ENCODE measurements at places on chromosomes 13 and 19.

GRCh38 chr13:21461131-21461530 is 2.0 kb upstream of the ZDHHC20 start:
- no peak for DNase-seq

DNA sequence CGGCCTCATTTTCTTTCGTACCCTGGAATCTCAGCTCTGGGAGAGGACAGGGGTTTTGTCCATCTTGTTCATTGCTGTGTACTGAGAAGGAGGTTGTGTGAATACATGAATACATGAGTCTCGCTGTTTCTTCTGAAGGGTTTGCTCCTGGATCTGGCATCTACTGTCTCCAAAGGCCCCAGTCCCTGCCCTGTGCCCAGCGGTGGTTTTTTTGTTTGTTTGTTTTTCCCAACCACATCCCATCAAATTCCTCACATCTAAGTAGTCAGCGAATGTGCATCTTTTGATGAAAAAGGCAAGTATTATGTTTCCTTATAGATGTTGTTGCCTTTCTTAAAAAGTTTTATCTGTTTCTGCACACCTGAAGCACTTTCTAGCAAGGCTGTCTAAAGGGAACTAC is 12.5 kb downstream of the DCAF15 start:
- no peak for DNase-seq

GRCh38 chr13:25874907-25875306 is 176.9 kb downstream of the SHISA2 start:
- no peak for DNase-seq

DNA sequence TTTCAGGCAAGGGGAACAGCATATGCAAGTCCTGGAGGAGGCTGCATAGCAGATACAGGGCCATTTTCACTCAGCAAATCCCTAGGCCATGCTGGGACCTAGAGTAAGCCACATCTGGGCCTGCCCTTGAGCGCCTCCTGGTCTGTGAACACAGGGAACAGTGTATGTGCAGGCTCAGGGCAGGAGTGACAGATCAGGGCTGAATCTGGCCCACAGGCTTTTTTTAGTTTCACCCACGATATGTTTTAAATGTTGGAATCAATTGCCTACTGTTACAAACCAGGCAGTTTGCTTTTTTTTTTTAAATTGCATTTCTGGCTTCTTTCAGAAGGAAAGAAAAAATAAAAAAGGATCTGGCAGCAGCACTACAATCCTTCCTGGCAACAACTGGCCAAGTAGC is 1.5 kb upstream of the TMEM145 start:
- DNase-seq: no peak

GRCh38 chr13:24670961-24671381 is 9.2 kb upstream of the ATP12A start:
- no peak for DNase-seq

DNA sequence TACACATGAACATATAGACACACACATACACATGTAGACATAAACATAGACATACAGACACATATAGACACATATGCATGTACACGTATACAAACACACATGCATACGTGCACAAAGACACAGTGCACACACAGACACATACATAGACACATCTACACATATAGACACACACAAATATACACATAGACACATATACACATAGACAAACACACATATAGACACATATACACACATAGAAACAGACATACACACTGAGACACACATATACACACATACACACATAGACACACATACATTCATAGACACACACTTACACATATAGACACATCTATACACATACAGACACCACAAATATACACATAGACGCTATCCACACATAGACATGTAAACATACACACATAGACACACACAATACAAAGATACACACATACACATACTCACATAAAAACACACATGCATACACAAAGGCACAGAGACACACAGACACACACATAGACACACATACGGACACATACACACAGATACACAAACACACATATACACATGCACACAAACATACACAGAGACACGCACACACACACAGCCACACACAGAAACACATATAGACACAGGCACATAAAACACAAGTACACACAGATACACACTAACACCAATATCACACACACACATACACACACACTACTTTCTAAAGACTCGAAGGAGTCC is 254.0 kb downstream of the TSHZ3 start:
- DNase-seq: no peak

- DNase-seq: no peak
Measured at GRCh38 chr13:100826441-100826840, 151.8 kb upstream of the TMTC4 start.

DNA sequence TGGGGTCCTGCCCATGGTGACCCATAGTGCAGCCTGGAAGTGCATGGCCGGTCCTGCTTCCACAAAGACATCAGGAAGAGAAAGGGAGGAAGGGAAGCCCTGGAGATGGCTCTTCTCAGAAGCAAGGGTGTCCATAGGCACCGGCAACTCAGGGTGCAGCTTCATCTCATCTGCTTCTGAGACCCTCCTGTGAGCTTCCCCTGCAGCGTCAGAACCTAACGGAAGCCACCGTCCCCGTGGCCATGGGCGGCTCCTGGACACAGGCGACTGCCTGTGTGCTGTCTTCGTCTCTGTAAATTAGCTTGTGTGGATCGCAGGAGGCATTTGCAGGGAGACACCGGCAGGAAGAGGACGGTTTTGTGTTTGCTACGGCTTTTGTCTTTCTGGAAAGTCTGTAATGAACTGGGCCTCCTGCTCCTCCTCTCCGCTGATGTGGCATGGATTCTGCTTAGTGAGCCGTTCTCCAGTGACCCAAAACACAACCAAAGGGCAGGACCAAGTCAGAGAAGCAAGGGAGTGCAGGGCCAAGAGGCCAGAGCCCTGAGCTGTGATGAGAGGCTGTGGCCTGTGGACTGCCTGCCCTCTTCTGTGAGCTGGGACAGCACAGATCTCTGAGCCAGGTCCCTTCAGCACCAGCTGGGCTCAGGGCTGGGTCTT is 2.5 kb downstream of the ATP4B start:
- DNase-seq: no peak

- DNase-seq: peak; percentile 89
Measured at GRCh38 chr19:1241417-1242095, at the start of gene ATP5F1D. Gene ATP5F1D, plus strand, starts transcription at chr19:1241751. Its CDS starts 100 bp downstream, at chr19:1241851.

DNA sequence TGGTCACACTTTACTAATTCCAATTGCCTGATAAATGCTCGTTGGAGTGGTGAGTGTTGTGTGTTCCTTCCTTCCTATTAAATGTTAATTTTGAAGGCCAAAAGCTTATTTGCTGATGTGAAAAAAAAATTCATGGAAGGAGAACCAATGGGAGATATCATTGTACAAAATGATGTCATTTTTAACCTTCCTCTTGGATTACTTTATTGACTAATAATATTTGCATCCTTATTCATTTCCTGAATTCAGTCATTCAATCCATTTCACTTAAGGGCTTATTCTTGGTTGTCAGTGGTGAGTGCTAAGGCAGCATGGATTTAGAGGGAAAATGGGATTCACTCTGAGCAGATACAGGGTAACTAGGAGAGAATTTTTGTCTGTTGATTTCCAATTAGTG is 216.0 kb upstream of the HTR2A start:
- no peak for DNase-seq

GRCh38 chr19:20186174-20186573 is 19.2 kb downstream of the ZNF486 start:
- no peak for DNase-seq

- DNase-seq: no peak
Measured at GRCh38 chr13:62294244-62294643, 878.6 kb upstream of the PCDH20 start.

DNA sequence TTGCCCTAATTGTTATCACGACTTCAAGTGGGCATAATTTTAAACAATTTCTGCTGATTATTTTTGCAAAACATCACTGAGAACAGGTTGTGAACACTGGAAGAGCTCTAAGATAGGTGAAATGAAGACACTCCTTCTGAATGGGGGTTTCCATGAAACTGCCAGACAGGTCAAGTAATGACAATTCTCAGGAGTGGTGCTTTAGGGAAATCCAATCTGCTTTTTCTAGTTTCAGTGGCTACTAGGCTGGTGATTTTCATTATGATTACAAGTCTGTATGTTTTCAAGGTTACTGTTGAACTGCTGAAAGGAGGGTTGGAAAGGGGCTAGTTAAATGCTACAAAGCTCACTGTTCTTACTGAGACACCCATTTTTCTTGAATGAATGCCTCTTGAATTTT is 1724.2 kb downstream of the PCDH9 start:
- no peak for DNase-seq

DNA sequence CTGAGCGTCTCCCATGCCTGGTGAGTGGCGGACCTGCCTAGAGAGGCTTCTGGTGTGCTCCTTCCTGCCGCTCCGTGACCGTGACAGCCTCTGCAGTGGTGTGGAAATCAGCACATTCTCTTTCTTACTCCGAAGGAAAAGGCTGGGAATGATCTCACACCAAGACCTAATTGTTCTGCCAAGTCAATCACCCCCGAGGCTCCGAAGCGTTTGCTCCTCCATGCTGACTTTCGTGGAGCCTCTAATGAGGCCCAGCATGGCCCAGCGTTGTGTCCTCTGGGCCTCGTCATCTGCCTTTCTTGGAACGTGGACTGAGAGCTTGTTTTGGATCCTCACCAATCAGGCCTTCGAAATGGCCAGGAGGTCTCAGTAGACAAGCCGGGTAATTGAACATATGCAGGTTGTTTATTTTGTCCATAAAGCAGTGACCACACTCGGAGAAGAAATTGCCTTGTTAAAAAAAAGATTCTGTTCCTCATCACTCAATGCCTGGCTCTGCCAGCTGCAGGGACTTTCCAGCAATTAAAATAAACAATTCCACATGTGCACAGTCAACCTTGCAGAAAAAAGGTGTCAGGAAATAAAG is 107.1 kb downstream of the UBL3 start:
- DNase-seq: no peak

- DNase-seq: no peak
Measured at GRCh38 chr13:92042522-92042921, 644.1 kb downstream of the GPC5 start.

DNA sequence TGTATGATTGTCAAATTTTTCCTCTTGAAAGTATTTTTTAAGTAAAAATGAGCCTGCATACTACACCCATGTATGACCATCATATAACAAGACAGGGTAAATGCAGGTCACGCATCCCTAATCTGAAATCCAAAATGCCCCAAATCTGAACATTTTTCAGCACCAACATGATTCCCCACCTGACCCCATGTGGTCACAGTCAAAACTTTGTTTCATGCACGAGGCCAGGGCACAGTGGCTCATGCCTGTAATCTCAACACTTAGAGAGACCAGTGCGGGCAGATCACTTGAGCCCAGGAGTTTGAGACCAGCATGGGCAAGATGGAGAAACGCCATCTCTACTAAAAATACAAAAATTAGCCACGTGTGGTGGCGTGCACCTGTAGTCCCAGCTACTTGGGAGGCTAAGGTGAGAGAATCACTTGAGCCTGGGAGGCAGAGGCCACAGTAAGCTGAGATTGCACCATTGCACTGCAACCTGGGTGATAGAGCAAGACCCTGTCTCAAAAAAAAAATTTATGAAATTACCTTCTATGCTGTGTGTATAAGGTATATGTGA is 63.7 kb upstream of the NPAS1 start:
- no peak for DNase-seq

Measured in NCI-H1092 treated with DMSO at 0.1 percent for 48 hours (cell line).